ENCODE measurements at places on chromosomes 12 and 14. TPM values are rescaled to one million over a fixed set of nuclear protein-coding genes. Genes with fewer than 3 reads are reported as not detected.

DNA sequence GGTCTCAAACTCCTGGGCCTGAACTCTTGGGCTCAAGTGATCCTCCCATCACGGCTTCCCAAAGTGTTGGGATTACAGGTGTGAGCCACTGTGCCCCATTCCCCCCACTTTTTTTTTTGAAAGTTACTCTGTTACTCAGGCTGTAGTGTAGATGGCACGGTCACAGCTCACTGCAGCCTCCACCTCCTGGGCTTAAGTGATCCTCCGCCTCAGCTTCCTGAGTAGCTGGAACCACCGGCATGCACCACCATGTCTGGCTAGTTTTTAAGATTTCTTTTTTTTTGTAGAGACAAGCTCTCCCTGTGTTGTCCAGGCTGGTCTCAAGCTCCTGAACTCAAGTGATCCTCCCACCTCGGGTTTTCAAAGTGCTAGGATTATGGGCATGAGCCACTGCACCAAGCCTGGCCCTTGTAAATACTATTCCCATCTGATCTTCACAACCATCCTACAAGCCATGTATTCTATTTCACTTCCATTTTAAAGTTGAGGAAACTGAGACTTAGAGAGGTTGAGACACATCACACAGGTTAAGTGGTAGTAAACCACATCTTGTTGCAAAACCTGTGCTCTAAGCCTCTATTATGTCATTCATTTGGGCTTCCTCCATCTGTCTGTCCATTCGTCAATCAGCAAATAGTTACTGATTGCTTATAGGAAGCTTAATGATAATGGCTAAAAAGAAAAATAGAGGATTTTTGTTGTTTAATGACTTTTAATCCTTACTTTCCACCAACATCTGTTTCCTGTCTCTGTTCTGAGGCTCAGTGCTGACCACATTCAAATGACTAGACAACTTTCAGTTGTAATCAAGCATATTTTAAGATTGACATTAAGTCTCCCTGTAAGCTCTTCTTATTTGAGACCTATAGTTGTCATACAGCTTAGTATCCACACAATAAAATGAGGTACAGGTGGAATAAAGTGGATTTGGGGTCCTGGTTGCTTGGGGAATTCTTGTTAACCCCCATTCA lies 9.2 kb downstream of the ASCL4 start:
- no peaks in the 10 kb centered on the region for H3K36me3 ChIP-seq
- H3K4me3 ChIP-seq = no peak overlapping the region
- DNase-seq = no peak
- H3K27me3 ChIP-seq = peaks cover 9% of the 10 kb centered on the region

DNA sequence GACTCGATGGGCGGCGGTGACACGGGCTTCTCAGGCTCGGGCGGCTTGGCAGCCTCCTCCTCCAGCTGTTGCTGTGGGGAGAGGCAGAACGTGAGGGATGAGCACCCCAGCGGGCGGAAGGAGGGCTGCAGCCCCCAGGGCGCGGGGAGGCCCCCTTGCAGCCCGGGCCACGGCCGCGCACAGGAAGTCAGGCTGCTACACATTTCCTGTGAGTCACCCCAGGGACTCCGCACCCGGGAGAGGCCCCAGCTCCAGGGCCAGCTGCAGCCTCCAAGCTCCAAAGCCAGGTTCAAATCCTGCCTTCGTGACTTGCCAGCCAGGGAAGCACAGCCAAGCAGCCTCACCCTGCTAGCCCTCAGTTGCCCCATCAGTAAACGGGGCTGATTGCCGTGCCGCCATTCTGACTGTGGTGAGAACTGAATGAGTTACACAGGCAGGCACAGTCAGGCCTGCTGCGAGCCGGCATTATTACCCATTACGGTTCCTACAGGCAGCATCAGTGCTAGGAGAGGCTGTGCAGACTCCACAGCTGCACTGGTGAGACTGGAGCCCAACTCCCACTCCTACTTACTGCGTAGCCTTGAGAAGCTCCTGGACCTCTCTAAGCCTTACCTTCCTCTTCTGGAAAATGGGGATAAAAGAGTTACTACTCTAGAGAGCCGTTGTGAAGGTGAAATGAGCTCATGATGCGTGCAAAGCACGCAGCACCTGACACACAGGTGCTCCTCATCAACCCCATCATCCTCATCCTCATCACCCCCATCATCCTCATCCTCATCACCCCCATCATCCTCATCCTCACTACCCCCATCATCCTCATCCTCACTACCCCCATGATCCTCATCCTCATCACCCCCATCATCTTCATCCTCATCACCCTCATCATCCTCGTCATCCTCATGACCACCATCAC lies 100.9 kb downstream of the NCOR2 start:
- peaks cover 44% of the 10 kb centered on the region for H3K4me1 ChIP-seq
- peak; percentile 90 for DNase-seq
- H3K36me3 ChIP-seq = peaks cover 18% of the 10 kb centered on the region
- H3K4me3 ChIP-seq = peak overlapping the region; percentile 2

- no peaks in the 10 kb centered on the region for H3K4me1 ChIP-seq
- DNase-seq = no peak
- H3K27me3 ChIP-seq = no peaks in the 10 kb centered on the region
- no peaks in the 10 kb centered on the region for H3K36me3 ChIP-seq
- H3K27ac ChIP-seq = no peak overlapping the region
Observed at GRCh38 chr12:108378926-108379325, 39.8 kb upstream of the CMKLR1 start.

- H3K36me3 ChIP-seq = no peaks in the 10 kb centered on the region
- peak overlapping the region; percentile 81 for H3K27ac ChIP-seq
- DNase-seq = no peak
- no peaks in the 10 kb centered on the region for H3K27me3 ChIP-seq
Observed at GRCh38 chr12:92398565-92399309, 253.1 kb upstream of the BTG1 start.

- H3K4me3 ChIP-seq = no peak overlapping the region
- H3K27me3 ChIP-seq = no peaks in the 10 kb centered on the region
- DNase-seq = peak; percentile 41
- H3K27ac ChIP-seq = peak overlapping the region; percentile 18
- H3K36me3 ChIP-seq = no peaks in the 10 kb centered on the region
- peaks cover 72% of the 10 kb centered on the region for H3K4me1 ChIP-seq
Observed at GRCh38 chr12:104687823-104688573, 231.2 kb downstream of the CHST11 start.

- H3K4me1 ChIP-seq = no peaks in the 10 kb centered on the region
- no peak for DNase-seq
- H3K4me3 ChIP-seq = no peak overlapping the region
- no peaks in the 10 kb centered on the region for H3K27me3 ChIP-seq
- H3K36me3 ChIP-seq = no peaks in the 10 kb centered on the region
Observed at GRCh38 chr12:29695026-29695425, 88.7 kb downstream of the TMTC1 start.

GRCh38 chr14:54173802-54174201 lies 217.2 kb upstream of the BMP4 start:
- no peak for DNase-seq
- H3K27me3 ChIP-seq = peaks cover 9% of the 10 kb centered on the region
- H3K27ac ChIP-seq = no peak overlapping the region
- H3K4me1 ChIP-seq = no peaks in the 10 kb centered on the region
- H3K36me3 ChIP-seq = no peaks in the 10 kb centered on the region

DNA sequence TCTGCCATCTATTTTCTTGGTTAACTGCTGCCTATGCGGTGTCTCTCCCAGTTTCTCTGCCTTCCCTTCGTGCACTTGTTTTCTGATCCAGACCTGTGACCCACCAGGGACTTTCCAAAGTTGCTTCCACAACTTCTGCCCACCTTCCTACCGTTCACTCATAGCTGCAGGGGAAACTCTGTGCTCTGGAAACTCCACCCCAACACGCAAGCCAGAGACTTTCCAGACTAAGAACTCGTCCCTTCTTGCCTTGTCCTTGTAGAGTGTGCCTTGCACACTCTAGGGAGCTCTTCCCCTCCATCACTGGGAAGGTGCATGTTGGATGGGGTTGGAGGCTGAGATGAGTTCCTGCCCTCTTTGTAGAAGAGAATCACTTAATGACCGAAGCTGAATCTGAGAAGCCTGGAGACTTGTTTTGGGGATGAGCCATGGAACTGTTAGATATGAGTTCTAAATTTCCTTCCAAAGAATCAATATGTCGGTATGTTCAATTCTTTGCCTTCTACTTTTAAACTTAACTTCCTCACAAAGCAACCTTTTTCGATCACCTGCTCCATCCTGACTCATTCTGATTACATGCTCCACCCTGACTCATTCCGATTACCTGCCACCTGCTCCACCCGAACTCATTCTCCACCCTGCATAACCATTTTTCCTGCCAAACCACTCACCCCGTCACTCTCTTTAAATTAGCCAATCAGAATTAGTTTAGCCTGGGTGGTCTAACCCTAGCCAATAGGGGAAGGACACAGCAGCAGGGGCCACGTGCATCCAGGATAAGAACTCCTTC lies 82.1 kb upstream of the CAPRIN2 start:
- H3K36me3 ChIP-seq = no peaks in the 10 kb centered on the region
- no peak for DNase-seq
- no peaks in the 10 kb centered on the region for H3K4me1 ChIP-seq
- no peak overlapping the region for H3K4me3 ChIP-seq

- peak; percentile 41 for DNase-seq
- H3K4me1 ChIP-seq = peaks cover 15% of the 10 kb centered on the region
- H3K27me3 ChIP-seq = no peaks in the 10 kb centered on the region
- peak overlapping the region; percentile 31 for H3K27ac ChIP-seq
Observed at GRCh38 chr12:120041386-120042231, 52.6 kb downstream of the BICDL1 start.

DNA sequence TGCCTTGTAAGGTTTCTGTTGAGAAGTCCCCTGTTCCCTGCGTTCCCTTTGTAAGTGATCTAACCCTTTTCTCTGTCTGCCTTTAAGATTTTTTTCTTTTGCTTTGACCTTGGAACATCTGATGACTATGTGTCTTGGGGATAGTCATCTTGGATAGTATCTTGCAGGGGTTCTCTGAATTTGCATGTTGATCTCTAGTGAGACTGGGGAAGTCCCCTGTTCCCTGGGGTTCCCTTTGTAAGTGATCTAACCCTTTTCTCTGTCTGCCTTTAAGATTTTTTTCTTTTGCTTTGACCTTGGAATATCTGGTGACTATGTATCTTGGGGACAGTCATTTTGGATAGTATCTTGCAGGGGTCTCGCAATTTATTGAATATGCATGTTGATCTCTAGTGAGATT lies 38.2 kb upstream of the TMX1 start:
- H3K4me3 ChIP-seq = no peak overlapping the region
- peaks cover 11% of the 10 kb centered on the region for H3K27me3 ChIP-seq
- no peaks in the 10 kb centered on the region for H3K36me3 ChIP-seq
- H3K4me1 ChIP-seq = no peaks in the 10 kb centered on the region

PSMC1 gene
- 53.3 TPM for total RNA-seq

CMKLR1 gene
- 0.85 TPM for total RNA-seq

POTEM gene
- not detected for total RNA-seq

GNS gene
- total RNA-seq = 22.9 TPM

CMAS gene
- 22.2 TPM for total RNA-seq

Measured in T-cell (primary cell).